ENCODE measurements at places on chromosomes 5 and 9. TPM values are rescaled to one million over a fixed set of nuclear protein-coding genes. Genes with fewer than 3 reads are reported as not detected.

DNA sequence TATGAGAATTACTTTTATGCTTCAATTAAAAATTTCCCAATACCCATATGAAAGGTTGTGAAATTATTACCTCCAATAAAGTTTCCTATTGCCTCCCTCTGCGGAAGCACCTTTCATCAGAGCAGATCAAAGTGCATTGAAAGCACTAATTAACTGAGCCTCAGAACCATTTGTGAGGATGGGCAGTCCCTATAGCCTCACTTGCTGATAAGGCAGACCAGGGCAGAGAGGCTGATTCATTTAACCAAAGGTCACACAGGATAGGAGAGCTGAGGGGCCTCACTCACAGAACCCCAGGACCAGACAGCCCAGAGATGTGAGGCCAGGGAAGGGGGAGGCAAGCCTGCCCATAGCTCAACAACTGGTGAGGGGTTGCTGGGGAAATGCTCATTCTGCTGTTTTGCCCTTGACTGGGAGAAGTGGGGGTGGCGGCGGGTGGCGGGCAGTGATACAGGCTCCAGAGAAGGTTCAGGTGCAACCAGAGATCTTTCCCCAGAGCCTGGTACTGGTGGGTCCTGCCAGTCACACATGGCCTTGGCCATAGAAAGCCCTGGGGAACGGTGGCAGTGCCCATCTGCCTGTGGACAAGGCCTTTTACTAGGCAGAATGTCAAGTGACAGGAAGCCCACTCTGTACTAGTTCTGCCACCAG lies 57.9 kb downstream of the MACROH2A1 start:
- no peak for DNase-seq

Gene SECISBP2
- total RNA-seq: 42.8 TPM

GRCh38 chr5:80755626-80756025 lies 100.8 kb upstream of the DHFR start:
- no peak for DNase-seq

- no peak for DNase-seq
These were observed 864.6 kb upstream of the ACO1 start for GRCh38 chr9:31519826-31520225.

DNA sequence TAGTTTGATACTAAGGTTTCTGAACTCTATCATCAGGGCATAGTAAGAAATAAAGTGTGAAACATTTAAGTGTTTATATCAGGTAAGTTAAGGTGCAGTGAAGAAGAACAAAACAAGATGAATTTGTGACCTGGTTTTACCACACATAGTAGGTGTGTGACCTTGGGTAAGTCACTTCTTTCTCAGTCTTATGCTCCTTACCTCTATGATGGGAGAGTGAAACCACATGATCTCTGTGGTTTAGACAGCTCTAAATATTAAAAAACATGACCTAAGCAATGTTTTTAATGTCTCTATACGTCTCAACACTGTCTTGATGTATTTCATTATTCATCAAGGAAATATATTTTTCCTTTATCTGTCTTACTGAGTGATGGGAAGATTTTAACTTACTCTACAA lies 629.6 kb upstream of the DMAC1 start:
- DNase-seq: no peak

DNA sequence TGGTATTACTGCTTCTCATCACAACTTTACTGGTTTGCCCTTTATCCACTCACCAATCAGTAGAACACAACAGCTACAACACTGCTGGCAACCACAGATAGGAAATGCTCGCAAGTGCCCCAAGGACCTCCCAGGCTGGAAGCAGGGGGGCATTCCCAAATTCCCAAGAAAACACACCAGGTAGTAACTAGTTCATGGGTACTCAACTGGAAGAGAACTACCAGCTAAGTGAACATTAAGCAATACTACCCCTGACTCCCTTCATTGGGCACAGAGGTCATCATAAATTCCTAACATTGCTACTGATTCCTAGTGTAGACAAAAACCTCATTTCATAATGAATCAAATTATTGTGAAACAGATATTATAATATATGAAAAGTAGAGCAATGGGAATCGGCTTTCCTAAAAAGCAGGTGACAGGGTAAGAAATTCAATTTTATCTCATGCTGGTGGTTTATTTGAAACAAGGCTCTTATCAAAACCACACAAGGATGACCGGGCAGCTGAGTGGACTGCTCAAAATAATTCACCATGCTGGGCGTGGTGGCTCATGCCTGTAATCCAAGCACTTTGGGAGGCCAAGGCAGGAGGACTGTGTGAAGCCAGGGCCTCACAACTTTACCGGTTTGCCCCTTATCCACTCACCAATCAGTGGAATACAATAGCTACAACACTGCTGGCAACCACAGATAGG lies 81.6 kb downstream of the TLE1 start:
- DNase-seq: no peak

Gene FGD3
- total RNA-seq: 49.7 TPM

Data from activated naive CD4-positive, alpha-beta T cell treated with anti-CD3 and anti-CD28 coated beads, Interleukin-2, amount 50 U/mL, for 72 hours (primary cell).